T-helper 9 cell (primary cell): ENCODE measurements at places on chromosomes 11 and 22.

DNA sequence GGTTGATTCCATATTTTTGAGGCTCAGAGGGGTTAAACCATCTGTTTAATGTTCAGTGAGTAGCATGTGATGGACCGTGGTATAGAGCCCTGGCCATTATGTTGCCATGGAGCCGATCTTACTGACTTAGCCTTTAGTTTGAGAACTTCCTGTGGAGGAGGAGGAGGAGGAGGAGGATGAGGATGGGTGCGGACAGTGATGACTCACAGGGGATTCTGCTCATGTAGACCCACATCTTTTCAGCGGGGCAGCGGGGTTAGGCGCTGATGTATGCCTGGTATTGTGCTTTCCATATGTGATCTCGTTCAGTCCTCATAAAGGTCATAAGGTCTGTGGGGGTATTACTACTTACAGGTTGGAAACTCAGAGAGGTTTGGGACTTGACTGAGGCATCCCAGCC is 13.9 kb downstream of the STX3 start:
- no peak for DNase-seq

DNA sequence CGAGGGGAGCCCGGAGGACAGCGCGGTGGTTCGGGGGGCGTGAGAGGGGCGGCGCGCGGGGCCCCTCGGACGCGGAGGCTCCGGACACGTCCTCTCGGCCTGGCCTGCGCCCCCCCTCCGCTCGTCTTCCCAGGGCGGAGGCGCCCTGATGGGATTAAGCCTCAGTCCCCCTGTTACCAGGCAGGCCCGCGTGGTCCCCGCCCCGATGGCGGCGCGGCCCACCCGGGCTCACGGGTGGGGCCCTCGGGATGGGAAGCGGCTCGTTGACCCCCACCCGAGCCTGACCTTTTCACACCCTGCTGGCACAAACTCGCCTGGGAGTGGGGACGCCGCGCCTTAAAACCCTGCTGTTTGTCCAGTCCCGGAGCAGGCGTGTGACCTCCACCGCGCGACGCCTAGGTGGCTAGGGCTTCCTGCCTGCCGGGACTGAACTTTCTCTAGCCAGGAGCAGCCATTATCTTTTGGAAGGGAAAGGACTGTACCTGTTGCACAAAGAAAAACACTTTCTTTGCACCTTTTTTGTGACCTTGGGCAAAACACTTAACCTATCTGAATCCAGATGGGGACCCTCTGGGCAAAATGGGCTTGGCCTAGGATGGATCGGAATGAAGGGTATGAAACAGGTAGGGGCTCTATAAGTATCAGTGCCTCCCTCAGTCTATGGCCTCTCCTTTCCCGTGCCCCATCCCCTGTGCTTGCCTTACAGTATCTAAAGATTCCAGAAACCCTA is 1.0 kb downstream of the KIAA1671 start:
- DNase-seq = no peak

DNA sequence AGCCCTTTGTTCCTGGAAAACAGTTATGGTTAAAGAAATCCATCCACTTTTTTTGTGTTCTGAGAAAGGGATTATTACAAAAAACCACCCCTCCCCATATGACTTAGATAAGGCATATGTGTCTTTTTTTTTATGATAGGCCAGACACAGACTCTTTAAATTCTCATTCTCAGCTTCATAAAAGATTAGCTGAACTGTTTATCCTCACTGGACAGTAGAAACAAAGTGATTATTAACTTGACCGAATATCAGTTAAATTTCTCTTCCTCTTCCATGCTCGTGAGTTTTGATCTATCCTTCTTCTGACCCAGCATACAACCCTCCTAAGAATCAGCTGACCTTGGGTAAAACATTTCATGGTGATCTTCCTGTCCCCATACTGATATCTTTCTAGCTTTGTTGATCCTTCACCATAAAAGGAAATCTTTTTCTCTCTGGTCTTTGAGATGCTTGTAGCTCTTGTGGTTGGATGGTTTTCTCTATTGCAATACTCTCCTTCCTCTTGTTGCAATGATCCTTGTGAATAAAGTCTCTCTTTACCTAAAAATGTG is 26.2 kb downstream of the OR2AG2 start:
- DNase-seq = no peak

DNA sequence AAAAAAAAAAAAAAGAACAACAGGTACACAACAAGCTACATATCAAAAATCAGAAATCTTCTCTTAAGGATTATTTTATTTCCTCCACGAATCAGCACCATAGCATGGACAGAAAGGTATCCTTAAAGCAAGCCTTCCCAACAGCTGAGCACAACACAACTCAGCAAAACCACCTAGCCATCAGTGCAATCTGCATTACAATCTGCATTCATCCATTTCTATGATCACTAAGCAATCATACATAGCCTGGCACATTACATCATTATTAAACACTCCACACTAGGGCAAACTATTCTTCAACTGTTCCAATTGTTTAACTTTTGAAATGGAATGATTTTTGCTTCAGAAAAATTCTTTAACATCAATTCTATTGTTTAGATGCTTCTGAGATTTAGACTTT is 29.0 kb downstream of the MRTFA start:
- no peak for DNase-seq

- no peak for DNase-seq
Measured at GRCh38 chr11:16299884-16300782, 56.2 kb downstream of the SOX6 start.

- DNase-seq = no peak
Measured at GRCh38 chr11:112649856-112650255, 311.4 kb upstream of the NCAM1 start.

DNA sequence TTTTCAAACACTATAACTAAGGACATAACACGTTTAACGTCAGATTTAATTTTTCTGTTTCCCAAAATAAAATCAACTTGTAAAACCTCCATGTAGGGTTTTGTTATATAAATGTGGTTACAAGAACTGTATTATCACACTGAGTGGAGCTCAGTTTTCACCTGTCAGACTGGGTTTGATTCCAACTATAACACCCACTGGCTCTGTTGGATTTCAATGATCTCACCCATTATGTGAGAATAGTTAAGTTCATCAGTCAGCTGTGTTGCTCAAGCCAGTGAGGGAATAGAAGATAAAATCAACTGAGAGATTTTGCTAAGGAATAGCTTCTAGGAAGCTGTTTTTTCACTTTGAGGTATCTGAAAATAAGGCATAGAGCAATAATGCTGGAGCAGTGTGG is 5.1 kb upstream of the OR52R1 start:
- DNase-seq = no peak

DNA sequence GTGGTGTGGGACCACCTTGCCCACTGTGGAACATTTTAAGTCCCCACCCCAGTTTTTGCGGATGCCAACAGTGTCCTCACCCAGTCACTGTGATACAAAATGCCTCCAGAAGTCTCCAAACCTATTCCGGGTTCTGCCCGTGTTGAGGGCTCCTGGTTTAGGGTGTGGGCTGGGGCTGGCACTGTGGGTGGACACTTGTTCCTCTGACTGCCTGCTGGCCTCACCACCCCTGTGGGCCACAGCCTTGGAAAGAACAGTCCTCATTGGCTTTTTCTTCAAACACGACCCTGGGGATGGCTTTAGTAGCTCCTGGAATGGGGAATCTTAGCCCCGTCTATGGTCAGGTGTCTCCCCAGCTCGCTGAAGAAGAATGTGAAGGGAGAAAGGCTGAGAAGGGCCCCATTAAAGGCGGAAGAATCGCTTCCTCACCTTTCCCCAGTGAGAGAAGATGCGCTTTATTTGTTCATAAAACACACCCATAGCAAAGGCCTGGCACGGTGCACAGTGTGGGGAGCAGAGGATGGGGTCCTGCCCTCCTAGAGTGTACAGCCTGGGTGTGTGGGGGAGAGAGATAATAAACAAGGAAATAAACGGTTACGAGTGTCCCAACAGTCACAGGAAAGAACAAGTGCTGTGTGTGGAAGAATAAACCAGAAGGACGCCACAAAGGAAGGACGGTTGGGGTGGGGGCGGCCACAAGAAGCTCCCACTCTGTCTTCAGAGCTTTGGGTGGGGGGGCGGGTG is 91.6 kb upstream of the SLC22A12 start:
- DNase-seq = no peak

GRCh38 chr11:60785806-60786361 is 751 bp downstream of the MS4A10 start:
- DNase-seq = no peak

DNA sequence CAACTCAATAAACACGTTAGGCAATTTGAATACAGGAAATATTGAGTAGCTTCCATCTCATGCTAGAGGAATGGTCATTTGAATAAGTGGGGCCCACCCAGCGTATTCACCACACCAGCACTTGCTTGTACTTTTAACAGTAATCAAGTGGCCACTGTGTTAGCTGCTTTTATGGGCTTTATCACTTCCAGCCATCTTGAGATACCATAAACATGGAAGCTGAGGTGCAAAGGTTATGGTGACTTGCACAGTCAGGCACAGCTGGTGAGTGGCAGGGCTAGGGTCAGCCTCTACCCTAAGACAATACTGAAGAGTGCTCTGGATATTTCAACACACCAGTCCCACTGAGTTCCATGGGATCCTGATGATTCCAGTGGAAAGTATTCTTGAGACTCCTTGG is 6.7 kb downstream of the JOSD1 start:
- no peak for DNase-seq

DNA sequence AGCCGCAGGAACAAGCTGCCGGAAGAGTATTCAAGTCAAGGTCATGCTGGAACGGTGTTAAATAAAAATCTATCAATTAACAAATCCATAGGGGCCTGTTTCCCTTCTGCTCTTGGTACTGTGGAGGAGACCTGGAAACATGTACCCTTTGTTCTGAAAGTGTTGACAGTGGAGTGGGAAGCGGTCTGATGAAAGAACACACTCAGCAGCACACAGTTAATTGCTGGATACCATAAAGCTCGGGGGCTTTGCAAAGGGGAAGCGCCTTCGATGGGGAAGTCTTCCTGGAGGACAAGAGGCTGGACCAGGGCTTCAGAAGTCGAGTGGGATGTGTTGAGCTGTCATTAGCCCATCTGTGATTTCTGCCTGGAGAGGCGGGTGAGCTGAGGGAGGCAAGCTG is 112.5 kb upstream of the CLPB start:
- no peak for DNase-seq

GRCh38 chr11:44529895-44530412 is 35.5 kb upstream of the CD82 start:
- no peak for DNase-seq

- DNase-seq = no peak
Measured at GRCh38 chr11:36818410-36818809, 220.4 kb upstream of the RAG2 start.

DNA sequence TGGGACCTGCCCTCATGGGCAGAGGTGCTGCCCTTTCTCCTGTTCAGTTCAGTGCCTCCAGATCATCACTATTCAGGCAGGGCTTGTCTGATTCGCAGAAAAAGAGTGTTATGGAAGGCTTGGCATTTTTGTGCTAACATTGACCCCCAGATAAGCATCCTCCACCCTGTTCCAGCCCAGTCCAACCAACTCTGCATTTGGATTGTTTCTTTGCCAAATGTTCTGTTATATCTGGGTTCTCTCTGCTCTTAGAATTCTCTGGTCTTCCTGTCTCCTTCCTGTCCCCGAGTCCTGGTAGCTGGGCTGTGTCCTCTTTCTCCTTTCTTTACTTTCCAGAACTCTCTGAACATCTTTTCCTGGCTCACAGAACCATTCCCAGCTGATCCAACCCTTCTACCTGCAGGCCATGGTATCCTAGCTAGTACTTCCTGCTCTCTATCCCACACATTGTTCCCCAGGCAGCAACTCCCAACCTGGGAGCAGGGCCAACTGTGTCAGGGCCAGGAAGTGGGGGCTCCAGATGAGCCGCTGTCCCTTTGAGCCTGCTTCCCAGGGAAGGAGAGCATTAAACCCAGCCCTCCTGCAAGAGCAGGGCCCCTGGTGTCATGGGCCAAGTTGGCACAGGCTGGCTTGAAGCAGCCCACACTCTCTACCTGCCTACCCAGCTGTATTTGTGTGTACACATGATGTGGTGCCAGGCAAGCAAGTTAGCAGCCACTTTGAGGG is 280.7 kb upstream of the CADM1 start:
- DNase-seq = no peak

GRCh38 chr11:10483584-10483983 is 28.5 kb downstream of the AMPD3 start:
- no peak for DNase-seq

GRCh38 chr22:29806196-29806595 is 31.9 kb downstream of the ASCC2 start:
- no peak for DNase-seq

- no peak for DNase-seq
Measured at GRCh38 chr11:68819362-68819761, 22.4 kb downstream of the CPT1A start.

- no peak for DNase-seq
Measured at GRCh38 chr11:76062733-76063132, 143.6 kb downstream of the WNT11 start.

DNA sequence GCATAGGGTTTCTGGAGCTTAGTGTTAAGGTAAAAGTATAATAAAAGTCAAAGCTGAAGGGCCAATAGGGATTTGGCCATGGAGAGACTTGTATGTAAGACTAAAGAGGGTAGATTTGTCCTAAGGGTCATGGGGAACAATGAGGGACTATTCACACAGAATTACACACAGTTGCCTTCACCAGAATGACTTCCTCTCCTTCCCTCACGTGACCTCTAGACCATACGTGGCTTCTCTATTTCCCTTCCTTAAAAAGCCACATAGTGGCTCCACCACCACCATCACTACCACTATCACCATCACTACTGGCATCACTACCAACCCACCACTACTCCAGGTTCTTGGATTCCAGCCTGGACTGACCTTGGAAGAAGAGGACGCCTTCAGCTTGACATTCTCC is 2.8 kb downstream of the HPX start:
- DNase-seq = no peak

DNA sequence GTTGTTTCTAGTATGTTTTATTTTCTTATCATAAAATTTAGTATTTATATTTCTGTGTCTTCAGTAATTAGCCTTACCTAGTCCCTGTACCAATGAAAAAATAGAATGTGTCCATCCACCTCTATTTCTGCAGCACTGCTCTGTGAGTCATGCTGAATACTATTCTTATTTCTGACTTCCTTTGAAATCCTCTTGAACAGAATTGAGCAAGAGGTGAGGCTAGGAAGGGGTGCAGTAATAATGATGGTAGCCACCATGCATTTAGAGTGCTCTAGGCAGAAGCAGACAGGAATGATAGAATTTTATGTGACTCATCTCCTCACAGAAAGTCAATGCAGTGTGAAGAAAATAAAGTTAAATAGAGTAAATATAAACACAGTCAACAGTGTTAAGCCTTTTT is 60.0 kb downstream of the OR10A6 start:
- no peak for DNase-seq

DNA sequence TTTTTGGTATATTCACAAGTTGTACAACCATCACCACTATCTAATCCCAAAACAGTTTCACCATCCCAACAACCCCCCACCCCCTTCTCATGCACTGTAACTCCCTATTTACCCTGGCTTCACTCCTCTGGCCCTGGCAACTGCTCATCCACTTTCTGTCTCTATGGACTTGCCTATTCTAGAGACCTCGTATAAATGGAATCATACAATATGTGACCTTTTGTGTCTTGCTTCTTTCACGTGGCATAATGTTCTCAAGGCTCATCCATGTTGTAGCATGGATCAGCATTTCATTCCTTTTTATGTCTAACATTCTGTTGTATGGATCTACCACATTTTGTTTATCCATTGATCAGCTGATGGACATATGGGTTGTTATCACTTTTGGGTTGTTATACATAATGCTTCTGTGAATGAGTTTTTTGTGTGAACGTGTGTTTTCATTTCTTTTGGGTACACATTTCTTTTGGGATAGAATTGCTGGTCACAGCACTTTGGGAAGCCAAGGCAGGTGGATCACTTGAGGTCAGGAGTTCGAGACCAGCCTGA is 46.1 kb downstream of the GDPD5 start:
- DNase-seq = no peak
